ENCODE measurements at places on chromosomes 4 and X.
A peak's percentile ranks its signal among the peaks of the same experiment; 100 is the strongest.

DNA sequence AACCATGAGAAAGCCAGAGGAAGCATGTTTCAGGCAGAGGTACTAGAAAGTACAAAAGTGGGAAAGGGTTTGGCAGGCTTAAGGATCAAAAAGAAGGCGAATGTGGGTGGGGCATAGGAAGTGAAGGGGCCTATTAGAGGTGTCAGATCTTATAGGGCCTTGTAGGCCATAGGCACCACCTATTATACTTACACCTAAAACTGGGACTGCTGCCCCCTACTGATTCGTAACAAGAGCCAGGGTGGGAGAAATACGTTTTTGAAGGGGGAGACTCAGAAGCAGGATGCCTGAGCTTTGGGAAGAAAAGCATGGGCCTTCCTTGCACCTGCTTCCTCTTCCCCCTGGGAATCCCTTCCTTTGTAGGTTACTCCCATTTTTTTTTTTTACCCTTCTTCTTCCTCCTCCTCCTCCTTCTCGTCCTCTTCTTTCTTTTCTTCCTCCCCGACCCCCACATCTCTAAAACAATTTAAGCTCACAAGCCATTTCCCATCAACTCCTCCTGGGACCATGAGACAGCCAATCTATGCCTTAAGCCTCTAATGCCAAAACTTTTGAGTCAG lies 40.7 kb upstream of the GPC3 start:
- DNase-seq, result no peak

- DNase-seq, result no peak
Measured at GRCh38 chr4:94897023-94897422, 139.3 kb downstream of the BMPR1B start.

- no peak for DNase-seq
Measured at GRCh38 chrX:3461397-3462165, 115.1 kb upstream of the MXRA5 start.

GRCh38 chrX:143873343-143873742 lies 10.5 kb upstream of the UBE2NL start:
- peak; percentile 31 for DNase-seq

- peak; percentile 55 for DNase-seq
Measured at GRCh38 chr4:126268106-126268505, 953.4 kb downstream of the FAT4 start.

DNA sequence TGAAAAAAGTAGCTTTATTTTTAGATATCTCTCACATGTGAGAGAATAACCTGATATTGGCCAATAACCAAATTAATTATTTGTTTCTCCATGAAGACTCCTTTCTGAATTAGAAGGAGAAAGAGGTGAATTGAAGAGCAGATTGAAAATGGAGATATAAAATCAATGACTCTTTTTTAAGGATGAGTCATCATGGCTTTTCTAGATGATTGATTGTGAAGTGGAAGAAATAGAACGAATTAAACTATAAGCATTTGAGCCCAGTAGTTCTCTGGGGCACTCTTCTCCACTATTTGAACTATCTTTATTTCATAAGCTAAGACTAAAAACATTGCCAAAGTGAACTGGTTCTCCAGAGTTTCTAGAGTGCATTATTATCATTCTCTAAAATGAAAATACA lies 137.2 kb upstream of the EDNRA start:
- no peak for DNase-seq

GRCh38 chrX:9252182-9252581 lies 212.7 kb upstream of the TBL1X start:
- DNase-seq, result no peak

DNA sequence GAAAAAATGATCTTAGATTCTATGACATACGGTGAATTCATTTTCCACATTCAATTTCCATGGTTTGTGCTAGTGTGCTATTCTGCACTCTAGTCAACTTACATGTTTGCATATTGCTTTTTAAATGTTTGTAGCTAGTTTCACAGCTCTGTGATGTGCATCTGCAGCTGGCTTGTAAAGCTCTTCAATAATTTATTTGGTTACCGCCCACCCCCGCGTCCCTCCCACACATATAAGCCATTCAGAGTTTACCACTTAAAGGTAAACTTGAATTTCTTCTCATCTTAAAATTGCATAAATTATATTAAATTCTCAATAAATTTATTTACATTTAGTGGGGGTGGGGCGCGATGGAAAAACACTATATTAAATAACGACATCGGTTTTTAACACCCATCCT lies 291 bp upstream of the NBDY start:
- DNase-seq, result no peak

DNA sequence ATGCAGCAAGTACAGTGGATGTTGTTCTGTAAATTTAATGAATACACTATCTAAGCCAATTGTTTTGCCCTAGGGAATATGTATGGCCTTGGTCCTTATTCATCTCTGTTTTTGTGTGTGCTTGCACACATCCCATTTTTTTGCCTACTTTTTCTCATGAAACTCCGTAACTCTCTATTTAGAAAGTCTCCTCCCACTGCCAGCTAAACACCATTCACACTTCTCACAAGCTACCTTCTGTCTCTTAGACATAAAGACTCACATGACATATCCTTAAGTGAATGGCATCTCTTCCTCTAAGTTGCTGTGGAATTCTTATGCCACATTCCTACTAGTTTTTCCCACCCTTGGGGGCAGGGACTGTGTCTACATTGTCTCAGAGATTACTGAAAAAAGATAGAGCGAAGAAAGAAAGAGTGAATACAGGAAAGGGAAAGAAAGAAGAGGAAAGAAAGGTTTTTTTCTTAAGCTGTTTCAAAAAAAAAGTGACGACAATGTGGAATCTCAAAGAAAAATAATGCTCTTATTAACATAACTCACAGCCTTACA lies 117.5 kb downstream of the ATG4A start:
- no peak for DNase-seq

Data from HS-5 (cell line).